ENCODE measurements at places on chromosomes 3 and 15.

- no peak for DNase-seq
Observed at GRCh38 chr3:153619268-153619667, 457.2 kb downstream of the RAP2B start.

DNA sequence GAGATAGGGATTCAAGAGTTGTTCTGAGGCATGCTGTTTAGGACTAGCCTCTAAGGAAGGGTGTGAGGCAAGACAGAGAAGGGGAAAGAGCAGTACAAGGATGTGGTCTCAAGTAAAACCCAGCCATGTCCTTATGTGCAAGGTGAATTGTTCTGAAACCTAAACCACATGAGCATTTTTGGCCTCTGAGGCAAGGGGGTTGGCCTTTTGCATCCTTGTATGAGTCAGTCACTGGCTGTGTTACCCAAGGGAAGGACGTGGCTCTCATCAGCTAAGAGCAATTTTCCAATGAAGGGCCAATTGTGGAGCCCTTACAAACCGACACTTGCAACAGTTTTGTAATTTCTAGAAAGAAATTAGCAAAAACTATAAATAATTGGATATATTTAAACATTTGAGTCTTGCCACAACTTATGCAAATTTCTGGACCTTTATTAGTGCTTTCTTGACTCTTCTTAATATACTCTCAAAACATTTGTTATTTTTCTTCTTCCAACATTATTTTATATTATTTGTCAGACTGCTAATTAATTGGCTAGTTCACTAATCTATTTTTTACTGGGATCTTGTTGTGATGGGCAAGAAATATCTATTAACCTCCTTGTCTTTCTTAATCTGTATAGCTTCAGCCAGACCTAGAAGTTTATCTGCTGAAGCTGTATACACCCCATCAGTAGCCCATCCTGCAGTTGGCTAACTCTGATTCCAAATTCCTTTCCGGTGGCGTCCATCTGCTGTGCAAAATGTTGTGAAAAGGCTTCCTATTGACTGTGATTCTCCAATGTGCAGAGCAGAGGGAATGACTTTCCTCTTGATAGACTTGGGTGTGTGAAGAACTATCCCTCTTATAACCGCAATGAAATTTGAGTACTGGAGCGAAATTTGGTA lies 97.7 kb upstream of the P2RY1 start:
- peak; percentile 76 for DNase-seq

- DNase-seq, result peak; percentile 10
Observed at GRCh38 chr3:134753999-134754742, 40.9 kb upstream of the EPHB1 start.

DNA sequence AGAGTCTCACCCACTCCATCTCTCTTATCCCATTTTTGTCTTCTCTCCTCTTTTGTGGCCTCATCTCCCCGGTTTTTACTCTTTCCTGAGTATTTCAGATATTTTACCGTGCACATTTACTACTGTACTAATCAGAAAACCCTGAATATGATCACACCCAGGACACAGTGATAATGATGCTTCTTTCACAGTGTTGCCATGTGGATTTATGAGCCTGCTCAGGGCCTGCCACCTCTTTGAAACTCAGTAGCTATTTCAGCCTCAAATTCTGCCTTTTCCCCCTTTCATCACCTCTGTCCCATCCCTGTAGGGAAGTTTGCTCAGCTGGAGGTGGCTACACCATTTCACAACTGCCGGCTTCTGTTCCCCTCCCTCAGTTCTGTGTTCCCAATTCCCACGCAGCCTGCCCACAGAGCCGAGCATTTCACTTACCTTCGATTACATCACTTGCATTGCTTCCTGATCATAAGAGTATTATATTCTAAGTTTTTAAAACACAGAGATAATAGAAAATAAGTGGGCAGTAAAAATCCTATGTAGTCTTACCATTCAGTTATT lies 33.2 kb downstream of the ARNT2 start:
- DNase-seq, result no peak

- DNase-seq, result no peak
Observed at GRCh38 chr3:142574665-142575064, 3.9 kb downstream of the ATR start.

GRCh38 chr3:115635406-115635805 lies 12.1 kb downstream of the GAP43 start:
- DNase-seq, result no peak

DNA sequence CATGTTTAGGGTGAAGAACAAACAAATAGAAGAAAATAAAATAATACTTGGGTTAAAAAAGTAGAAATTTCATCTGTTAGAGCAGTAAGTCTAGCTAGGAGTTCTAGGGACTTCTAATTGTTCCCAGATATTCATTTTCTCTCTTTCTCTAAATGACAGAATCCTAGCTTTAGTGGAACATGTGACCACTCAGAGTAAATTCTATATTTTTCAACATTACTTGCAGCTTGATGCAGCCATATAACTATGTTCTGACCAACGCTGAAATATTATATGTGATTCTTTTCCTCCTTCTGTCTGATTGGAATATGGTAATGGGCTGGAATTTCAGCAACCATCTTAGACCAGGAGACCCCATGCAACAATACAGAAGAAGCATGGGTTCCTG lies 8.1 kb downstream of the PTX3 start:
- no peak for DNase-seq

- DNase-seq, result no peak
Observed at GRCh38 chr3:188417766-188418165, 263.8 kb downstream of the LPP start.

DNA sequence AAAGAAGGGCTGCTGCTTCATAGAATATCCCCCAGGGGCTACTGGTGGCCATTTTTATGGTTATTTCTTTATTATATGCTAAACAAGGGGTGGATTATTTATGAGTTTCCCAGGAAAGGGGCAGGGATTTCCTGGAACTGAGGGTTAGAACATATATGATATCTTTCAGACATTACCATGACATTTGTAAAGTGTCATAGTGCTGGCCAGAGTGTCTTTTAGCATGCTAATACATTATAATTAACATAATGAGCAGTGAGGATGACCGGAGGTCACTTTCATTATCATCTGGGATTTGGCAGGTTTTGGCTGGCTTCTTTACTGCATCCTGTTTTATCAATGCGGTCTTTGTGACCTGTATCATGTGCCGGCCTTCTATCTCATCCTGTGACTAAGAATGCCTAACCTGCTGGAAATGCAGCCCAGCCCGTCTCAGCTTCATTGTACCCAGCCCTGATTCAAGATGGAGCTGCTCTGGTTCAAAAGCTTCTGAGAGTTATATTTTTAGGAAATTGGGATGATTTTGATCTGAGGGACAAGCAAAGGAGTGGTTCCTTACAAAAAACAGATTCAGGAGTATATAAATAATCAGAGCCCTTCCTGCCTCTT lies 9.1 kb upstream of the ZBTB20 start:
- no peak for DNase-seq

GRCh38 chr3:143506190-143506589 lies 342.1 kb downstream of the SLC9A9 start:
- no peak for DNase-seq

DNA sequence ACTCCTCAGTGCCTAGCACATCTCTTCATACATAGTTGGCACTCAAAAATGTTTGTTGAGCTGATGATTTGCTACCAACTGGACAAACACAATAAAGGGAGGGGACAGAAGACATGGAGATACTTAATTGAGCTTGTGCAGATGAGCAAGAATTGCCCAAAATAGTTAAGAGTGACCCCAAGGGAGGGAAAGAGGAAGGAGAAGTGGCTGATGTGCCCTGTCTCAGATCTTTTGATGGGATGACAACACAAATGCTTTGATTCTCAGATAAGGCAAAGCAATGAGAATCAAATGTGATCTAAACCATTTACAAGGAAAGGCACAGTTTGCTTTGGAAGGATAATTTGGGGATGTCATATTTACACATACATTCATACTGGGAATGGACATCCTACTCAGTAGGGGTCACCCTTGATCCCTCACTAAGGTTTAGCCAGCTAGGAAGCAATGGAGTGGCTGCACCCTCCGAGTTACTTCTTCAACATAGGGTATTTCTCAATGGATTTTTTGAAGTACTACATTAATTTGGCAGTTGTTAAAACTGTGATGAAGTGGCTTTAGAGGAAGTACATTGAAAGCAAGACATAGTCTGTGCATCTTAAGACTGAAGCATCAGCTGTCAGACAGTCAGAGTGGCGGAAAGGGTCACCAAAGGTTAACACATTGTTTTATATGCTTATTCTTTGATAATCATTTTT lies 21.9 kb upstream of the SSR3 start:
- no peak for DNase-seq

DNA sequence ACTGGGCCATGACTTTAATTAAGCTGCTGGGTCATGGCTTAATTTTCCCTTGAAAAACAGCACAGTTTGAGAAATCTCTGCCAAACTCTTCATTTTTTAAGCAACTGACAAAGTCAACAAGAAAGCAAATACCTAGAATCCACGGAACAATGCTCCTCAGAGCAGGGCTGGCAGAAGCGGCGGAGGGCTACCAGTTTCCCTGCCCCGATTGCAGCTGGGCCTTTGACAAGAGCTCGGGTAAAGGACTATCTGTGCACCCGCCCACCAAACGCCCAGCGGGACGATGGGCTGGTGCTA lies 1.2 kb downstream of the GOLIM4 start:
- DNase-seq, result peak; percentile 77

DNA sequence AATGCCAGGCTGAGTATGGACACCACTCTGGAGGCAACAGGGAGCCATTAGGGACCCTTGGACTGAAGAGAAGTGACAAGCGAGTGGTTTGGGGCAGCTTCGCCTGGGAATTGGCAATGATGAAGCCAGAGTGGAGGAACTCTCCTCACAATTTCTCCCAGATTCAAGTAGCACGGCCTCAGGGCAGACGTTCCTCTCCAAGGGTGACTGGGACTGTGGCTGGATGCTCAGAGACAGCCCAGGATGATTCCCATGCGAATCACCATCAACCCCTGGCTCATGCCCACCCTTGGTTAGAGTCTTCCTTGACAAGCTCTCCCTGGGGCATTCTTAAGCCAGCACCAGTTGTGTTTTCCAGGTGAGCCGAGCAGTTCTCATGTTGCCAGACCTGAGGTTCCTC lies 16.3 kb upstream of the DOCK3 start:
- peak; percentile 78 for DNase-seq

GRCh38 chr3:129686941-129687340 lies 80.5 kb upstream of the PLXND1 start:
- DNase-seq, result no peak

DNA sequence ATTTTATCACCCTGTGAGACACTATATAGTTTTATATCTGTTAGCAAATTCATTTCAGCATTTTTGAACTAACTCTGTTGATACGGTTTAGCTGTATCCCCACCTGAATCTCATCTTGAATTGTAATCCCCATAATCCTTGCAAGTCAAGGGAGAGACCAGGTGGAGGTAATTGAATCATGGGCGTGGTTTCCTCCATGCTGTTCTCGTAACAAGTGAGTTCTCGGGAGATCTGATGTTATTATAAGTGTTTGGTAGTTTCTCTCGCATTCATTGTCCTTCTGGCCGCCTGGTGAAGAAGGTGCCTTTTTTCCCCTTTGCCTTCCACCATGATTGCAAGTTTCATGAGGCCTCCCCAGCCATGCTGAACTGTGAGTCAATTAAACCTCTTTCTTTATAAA lies 53.2 kb upstream of the TMC3 start:
- DNase-seq, result no peak

- peak; percentile 44 for DNase-seq
Observed at GRCh38 chr3:138941259-138941885, 5.6 kb downstream of the FOXL2 start.

All from AG08395 (cell line).